ENCODE measurements at places on chromosomes 1 and 21.

GRCh38 chr21:45237401-45237800 lies 50.3 kb downstream of the POFUT2 start:
- DNase-seq, result no peak

- DNase-seq, result no peak
These were observed 57.4 kb upstream of the ACOT11 start for GRCh38 chr1:54490361-54491248.

DNA sequence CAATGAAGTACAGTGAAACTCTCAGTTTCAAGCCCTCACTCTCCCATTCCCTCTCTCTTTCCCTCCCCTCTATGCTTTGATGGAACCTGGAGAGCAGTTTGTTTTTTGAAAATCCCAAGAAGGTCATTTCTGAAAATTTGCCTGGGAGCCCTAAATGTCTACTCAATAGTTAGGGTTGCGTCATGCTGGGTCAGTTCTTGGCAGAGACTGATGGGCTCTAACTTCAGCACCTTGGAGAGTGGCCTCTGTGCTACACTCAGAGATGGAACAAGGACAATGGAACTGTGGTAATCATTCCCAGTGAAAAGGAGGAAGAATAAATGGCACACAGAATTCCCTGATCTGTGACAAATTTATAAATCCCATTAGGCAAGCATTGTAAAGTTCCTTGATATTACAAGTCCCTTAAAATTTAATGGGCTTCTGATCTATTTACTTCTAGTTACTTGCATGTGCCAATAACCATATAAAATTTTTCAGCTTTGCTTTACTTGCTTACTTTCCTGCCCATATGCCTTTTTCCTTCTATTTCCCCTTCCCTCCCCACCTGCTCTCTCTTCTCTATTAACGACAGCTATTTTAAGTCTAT lies 182.9 kb upstream of the KCND3 start:
- DNase-seq, result no peak

GRCh38 chr1:69320757-69321211 lies 246.9 kb upstream of the LRRC7 start:
- no peak for DNase-seq

- no peak for DNase-seq
These were observed 39.4 kb upstream of the NGF start for GRCh38 chr1:115377411-115377810.

DNA sequence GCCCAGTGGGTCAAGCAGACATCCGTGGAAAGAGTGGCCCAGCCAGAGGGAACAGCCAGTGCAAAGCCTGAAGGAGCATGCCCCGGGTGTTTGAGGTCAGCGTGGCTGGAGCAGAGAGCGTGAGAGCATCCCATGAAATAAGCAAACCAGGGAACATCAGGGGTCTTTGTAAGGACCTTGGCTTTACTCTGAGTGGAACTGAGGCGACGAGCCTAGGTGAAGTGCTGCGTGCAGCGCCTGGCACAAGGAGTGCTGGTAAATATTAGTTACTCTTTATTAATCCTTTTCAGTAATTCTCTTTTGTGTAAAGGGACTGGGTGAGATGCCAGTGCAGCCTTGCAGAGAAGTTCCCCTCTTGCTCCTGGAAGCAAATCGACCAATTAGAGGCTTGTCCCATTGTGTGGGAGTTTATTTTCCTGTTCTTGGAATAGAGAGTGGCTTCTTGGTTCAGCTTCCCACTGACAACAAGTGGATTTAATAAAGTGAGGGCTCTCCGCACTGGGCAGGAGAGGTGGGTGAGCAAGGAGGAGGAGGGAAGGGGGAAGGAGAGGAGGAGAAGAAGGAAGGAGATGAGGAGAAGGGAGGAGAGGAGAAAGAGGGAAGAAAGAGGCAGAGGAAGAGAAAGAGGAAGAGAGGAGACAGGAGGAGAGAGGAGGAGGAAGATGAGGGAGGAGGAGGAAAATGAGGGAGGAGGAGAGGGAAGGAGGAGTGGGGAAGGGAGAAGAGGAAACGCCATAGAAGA lies 37.6 kb upstream of the DISP3 start:
- no peak for DNase-seq

DNA sequence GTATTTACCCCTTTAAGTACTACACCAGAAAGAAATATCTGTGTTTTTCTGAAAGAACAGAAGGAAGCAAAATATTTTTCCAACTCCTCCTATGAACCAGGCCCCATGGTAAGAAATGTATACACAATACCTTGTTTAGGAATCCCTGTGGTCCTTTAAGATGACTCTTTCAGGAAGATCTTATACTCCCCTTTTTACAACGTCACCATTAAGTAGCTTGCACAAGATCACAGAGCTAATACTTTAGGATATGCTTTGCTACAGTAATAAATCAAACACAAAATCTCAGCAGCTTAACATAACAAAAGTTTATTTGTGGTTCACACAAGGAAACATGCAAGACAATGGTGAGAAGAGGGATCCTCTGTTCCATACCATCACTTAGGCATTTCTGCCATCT lies 8.8 kb upstream of the LAMB3 start:
- no peak for DNase-seq

DNA sequence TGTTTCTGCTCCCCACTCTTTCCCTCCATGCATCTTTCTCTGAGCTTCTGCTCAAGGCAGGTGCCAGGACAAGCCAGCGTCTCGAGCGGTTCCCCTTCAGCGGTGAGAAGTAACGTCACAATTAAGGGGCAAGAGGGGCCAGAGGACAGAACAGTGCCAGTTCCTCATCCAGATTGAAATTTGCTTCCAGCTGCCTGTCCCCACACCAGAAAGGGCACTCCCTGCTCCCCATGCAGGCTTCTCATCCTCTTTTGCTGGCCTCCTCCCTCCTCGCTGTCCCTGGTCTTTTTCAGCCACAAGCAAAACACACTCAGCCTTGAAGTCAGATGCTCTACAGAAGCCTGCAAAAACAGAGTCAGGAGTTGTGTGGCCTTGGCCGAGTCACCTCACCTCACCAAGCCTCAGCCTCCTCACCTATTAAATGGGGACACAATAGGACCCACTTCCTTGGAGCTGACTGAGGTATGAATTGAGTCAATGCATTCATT lies 35.0 kb upstream of the ECE1 start:
- DNase-seq, result no peak

DNA sequence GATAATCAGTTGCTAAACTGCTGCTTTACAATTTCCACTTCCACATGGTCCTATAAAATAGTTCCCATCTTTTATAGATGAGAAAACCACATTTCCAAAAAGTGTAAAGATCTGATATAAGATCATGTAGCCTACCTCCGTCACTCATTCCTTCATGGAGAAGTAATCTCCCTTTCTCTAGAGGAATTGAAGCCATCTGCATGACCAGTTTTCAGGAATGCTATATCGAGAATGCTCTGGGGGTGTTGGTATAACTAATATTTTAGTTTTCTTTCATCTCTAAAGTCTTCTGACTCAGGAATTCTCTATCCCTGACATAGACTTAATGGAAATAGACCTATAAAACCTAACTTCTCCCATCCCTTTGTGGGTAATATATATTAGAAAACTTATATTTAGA lies 173.0 kb upstream of the UBE2U start:
- DNase-seq, result no peak

- DNase-seq, result no peak
These were observed 3.8 kb upstream of the LRRC47 start for GRCh38 chr1:3799976-3800685.

DNA sequence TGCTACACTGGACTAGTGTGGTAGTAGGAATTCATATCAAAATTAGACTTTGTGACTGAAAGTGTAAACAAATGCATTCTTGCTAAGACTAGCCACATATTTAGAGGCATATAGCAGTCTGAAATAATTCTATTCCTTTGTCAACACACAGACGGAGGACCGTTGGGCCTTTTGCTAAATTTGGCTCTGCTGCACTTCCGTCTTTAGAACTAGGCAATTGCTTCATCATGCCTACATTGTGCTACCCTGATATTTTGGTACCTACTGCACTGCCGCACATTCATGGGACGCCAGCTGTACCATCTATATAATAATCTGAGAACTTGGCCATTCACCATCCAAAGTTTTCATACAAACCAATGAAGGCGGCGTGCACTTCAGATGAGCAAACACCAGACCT lies 346.8 kb downstream of the KIF26B start:
- DNase-seq, result no peak

DNA sequence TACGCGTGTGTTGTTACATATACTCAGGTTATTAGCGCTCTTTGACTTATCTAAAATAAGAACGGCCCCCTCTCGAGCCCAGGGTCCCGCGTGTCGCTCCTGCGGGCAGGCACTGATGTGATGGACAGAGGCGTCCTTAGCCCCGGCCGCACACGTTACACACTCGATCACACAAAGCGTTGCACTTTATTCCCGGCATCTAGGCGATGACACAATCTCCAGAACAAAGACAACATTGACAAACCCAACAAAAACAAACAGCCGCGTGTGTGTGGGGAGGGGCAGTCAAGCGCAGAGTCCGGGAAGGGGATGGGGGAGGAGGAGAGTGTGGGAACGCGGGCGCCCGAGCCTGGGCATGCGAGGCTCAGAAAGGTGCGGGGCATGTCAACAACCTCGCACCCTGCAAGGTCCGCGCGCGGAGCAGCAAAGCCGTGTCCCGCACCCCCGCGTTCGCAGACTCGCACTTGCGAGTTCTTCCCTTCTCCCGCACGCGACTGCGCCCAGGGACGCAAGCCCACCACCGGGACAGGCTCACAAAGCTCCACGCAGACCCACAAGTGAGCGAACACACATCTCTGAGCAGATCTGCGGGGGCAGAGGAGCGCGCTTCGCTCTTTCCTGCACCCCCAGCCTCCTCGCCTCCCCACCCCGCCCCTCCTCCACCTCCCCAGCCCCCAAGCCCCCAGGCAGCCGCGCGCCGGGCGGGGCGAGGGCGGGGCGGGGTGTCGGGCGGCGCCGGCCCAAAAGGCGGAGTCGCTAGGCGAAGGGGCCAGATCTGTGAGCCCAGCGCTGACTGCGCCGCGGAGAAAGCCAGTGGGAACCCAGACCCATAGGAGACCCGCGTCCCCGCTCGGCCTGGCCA lies at the start of gene EFNA1:
Gene EFNA1, plus strand, starts transcription at position 772 of the 862 bp plus-strand sequence. CDS start 102 bp downstream, outside the sequence.
- no peak for DNase-seq

DNA sequence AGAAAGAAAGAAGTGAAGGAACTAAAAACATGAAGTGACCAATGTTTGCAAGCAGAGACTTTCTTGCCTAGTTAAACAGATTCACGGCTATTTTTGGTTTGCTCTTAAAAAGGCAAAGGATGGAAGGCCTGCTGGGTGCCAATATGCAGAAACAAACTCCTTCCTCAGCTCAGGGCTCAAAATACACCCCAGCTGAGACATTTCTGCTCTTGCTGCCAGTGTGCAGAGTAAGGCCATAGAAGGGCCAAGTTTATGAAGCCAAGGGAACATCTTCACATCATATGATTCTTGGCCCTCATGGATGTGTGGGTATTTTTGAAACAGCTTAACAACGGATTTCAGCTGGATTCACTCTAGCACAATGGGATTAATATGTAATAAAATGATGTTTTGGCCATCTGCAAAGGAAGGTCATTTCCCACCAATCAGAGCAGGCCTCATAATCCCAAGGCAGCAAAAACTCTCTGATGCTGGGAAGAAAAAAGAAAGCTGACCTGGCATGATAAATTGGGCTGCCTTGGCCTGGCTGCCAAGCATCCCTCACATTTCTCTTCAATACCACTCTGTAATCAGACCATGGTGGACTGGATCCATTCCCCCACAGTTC lies 70.7 kb downstream of the CAPZB start:
- no peak for DNase-seq

GRCh38 chr1:62876535-62876934 lies 92.6 kb downstream of the ATG4C start:
- no peak for DNase-seq

DNA sequence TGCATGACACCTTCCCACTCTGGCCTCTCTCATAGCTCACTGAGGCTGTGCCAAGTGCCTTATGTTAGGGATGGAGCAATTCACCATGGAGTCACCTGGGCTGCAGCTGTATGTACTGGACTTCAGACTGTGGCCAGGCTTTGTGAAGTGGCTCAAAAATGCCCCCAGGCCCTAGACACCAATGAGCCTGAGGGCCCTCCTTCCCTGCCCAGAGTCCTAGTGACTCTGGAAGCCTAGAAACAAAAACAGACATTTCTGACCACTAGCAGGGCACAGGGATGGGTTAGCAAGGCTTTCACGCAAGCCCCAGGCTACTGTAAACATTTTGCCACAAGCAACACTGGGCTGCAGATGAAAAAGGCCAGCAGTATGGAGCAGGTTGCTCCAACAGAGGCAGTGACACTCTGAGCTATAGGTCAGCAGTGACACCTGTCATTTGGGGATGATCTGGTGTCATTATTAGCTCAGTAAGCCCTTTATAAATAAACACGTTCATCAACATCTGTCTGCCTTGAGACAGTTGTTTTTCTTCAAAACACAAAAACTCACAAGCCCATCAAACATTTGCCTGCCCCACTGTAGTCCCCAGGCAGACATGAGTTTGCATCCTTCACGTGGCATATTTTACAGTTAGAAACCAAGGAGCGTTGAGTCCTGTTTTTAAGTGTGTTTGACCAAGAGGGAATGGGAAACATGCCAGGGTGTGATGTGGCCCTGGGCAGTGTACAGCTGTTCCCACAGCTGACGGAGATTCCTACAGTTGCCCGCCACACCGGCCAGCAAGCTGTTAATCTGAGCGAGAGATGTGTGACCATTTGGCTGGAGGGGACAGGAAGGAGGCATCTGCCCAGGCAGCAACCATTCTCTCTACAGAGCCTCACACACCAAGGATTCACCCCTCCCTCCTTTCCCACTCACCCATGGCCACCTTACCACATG lies 66.8 kb downstream of the KCNN3 start:
- no peak for DNase-seq

- DNase-seq, result no peak
These were observed 1084.2 kb upstream of the NCAM2 start for GRCh38 chr21:19914028-19914427.

DNA sequence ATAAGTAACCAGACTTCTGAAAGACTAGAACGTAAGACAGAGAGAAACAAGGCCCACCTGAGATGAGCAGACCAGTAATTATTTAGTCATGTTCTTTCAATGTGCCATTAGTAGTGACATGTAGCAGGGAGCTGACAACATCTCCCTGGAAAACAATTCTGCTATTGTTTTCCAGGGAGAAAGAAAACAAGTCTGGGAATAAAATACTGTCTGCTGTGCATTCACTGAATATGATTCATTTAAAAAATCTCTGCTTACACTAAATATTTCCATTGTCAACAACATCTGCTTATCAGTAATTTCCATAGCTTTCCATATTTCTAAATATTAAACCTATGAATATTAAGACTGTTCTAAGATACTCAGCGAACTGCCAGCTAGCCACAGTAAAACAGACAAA lies 80.0 kb downstream of the VCAM1 start:
- DNase-seq, result no peak

- no peak for DNase-seq
These were observed 27.6 kb downstream of the C2CD2 start for GRCh38 chr21:41926117-41926806.

GRCh38 chr1:236122176-236122575 lies 20.2 kb upstream of the GPR137B start:
- DNase-seq, result no peak

DNA sequence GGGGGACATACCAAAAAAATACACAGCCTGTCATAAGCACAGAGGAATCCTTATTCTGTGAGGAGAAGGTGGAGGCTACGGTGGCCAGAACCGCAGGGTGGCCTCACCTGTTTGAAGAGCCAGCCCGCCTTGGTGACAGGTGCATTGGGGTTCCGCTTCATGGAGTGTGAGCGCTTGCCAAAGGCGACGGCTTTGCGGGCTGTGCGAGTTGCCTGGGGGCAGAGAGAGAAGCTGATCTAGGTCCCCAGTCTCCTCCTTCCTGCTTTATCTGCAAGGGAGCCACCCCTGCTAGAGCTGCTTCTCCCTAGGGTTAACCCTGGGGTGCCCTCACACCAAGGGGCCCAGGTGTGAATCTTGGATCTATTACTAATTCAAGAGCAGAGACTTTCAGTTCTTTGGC lies 54.3 kb upstream of the GOLT1A start:
- no peak for DNase-seq

All from NCI-H2081 treated with DMSO at 0.1 percent for 48 hours (cell line).